ENCODE measurements at places on chromosomes 6 and 20. TPM values are rescaled to one million over a fixed set of nuclear protein-coding genes. Genes with fewer than 3 reads are reported as not detected.
A peak's percentile ranks its signal among the peaks of the same experiment; 100 is the strongest.

- no peak for DNase-seq
Measured at GRCh38 chr20:20463933-20464374, 96.0 kb downstream of the INSM1 start.

- DNase-seq, result no peak
Measured at GRCh38 chr6:154509421-154510143, 903 bp downstream of the CNKSR3 start.

GRCh38 chr6:8589941-8590729, 154.8 kb upstream of the SLC35B3 start:
- peak; percentile 0 for DNase-seq

- no peak for DNase-seq
Measured at GRCh38 chr6:26401389-26401986, 587 bp upstream of the BTN3A1 start.

DNA sequence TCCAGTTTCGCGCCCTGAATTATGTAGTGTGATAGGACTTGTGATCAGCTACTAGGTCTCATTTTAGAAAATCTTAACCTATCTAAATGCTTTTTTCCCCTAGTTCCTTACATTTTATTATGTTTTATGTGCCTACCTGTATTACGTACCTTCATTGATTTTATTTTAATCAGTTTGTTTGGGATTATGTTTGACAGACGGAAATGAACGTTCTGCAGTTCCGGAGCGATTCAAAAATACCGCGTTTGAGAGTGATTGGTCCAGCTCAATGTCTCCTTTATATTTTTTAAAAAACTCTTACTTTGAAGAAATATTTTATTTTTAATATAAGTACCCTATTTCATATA, 114.3 kb upstream of the BTN3A2 start:
- no peak for DNase-seq

DNA sequence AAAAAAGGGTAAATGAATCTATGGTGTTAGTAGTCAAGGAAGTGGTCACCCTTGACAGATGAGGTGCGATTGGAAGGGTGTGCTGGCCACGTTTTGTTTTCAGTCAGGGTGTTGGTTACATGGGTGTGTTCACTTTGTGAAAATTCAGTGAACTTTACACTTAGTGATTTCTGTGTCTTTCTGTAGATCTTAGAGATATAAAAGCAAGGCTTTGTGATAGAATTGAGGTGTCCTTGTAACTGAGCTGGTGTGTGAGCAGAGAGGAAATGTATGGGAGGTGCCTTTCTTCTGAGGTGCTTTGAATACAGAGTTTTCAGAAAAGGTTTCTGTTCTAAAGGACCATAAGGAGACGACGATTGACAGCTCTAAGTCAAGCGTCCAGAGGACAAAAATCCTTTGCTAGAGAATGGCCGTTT, 90.5 kb downstream of the SAMD3 start:
- DNase-seq, result no peak

C20orf204 gene
- polyA plus RNA-seq, result 0.71 TPM

DNA sequence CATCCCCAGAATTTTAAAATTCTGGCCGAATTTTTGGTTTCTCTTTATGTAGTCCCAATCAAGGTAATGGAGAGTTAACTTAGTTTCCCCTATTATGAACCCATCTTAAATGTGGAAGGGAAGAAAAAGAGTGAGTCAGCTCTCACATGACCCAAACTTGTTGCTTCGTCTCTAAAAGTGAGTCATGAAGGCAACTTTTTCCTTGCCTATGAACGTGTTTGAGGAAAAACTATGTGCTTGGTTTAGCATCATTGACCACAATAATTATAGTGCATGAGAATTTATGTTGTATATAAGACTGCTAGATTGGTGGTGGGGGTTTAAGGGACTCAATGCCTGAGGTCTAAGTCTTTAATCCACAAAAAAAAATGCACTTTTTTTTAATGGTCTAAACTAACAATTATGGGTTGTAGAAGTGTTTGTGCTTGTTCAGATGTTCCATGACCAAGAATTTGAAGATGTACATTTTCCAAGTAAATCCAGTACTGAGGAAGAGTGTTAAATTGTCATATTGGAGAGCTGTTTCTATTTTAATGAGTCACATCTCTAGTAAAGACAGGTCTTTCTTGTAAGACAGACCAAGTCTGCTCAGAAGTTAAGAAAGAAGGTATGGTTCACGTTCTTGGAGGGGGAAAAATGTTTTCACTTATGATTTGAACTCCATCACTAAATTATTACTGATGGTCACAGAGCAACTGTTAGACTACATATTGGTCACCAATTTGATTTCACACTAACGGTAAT, 409.9 kb upstream of the MARCKS start:
- no peak for DNase-seq

- DNase-seq, result no peak
Measured at GRCh38 chr6:149431905-149432775, 32.1 kb downstream of the SUMO4 start.

AK9 gene
- 7.3 TPM for polyA plus RNA-seq

DNA sequence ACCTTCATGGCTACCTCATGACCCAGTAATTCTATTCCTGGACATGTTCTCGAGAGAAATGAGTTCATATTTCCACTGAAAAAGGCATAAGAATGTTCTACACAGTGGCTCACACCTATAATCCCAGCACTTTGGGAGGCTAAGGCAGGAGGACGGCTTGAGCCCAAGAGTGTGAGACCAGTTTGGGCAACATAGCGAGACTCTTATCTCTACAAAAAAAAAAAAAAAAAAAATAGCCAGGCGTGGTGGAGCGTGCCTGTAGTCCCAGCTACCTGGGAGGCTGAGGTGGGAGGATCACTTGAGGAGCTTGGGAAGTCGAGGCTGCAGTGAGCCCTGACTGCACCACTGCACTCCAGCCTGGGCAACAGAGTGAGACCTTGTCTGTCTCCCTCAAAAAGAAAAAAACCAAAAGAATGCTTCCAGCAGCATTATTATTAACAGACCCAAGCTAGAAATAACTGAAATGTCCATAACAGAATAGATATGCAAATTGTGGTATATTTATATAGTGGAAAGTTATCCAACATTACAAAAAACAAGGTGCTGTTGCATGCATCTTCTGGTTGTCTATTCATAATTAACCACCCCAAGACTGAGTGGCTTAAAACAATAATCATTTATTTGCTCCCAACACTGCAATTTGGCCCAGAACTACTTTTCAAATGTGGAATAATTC, 9.4 kb upstream of the RAB44 start:
- DNase-seq, result no peak

DNA sequence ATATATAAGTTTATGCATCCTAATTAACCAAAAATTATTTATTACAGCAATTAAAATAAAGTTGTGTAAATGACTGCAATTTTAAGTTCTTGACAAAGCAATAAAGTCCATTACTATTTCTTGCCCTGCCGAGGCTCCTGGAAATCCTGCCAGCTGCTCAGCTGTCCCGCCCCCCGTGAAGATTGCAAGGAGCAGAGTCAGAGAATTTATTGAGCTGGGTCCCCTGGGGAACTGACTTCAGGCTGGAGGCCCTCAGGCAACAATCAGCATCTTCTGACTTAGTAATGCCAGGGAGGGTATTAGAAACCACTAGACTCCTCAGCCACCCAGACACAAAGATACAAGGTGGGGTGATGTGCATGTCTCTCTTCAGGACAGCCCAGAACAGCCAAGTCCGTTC, 92.3 kb downstream of the EDN3 start:
- DNase-seq, result no peak

GRCh38 chr6:123875784-123876183, 72.1 kb downstream of the NKAIN2 start:
- no peak for DNase-seq

- no peak for DNase-seq
Measured at GRCh38 chr20:62484478-62484877, 8.7 kb upstream of the GATA5 start.

GRCh38 chr20:63264519-63264918, 8.1 kb upstream of the ARFGAP1 start:
- no peak for DNase-seq

GRCh38 chr6:138594758-138595140, 95.5 kb upstream of the NHSL1 start:
- DNase-seq, result no peak

OR2J3 gene
- not detected for polyA plus RNA-seq

OPRM1 gene
- polyA plus RNA-seq, result 0.09 TPM

KHDC1L gene
- polyA plus RNA-seq, result not detected

GRCh38 chr6:55775029-55775318, 100.4 kb downstream of the BMP5 start:
- no peak for DNase-seq

Data from urinary bladder (tissue), 4 donors.